ENCODE measurements at places on chromosomes 6 and 20.
A peak's percentile ranks its signal among the peaks of the same experiment; 100 is the strongest.

GRCh38 chr20:44198872-44199271 lies 11.7 kb downstream of the OSER1 start:
- peak; percentile 20 for DNase-seq

DNA sequence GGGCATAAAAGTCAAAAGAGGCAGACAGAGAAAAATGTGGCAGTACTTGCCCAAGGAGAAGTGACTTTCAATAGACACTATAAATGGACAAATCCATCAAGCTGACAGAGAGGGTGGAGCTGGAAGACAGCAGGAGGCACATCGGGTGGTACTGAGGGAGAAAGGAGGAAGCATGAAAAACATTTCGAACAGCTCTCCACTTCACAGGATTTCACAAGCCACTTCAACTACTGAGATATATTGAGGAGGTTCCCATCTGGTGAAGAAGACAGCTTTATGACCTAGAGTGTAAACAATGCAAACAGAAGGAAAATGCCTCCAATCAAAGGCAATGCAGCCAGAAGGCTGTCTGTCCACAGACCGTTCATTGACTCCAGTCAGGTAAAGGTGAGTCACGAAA lies 259.4 kb upstream of the ECI2 start:
- no peak for DNase-seq

DNA sequence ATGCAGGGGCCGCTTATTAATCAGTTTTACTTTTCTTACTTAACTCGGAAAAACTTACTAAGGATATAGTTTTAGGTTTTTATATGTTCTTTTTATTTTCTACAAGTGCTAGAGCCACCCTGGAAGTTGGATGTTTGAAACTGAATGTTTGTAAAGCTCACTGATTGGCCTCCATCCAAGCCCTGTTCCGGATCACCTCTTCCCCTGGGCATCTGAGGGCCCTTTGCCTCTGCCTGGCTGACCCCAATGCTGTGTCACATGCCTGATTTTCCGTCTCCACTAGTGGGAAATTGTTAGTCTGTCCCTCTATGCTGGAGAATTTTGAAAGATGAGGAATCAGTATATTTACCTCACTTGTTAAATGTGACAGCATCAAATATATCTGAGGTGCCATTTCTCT lies 79.3 kb downstream of the SLC35F1 start:
- DNase-seq = no peak

DNA sequence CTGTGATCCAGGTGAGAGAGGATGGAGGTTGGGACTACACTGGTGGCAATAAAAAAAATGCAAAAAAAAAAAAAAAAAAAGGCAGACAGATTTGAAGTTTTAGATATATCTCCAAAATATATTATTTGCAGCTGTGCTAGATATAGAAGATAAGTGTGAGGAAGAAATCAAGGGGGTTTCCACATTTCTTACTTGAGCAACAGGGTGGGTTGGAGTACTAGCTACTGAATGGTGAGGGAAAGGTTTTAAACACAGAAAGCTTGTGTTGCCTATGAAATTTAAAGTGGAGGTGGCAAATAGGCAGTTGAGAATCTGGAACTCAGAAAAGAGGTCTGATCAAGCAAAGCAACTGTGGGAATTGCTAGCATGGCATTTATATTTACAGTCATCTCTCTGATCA lies 59.9 kb upstream of the GNRH2 start:
- no peak for DNase-seq

DNA sequence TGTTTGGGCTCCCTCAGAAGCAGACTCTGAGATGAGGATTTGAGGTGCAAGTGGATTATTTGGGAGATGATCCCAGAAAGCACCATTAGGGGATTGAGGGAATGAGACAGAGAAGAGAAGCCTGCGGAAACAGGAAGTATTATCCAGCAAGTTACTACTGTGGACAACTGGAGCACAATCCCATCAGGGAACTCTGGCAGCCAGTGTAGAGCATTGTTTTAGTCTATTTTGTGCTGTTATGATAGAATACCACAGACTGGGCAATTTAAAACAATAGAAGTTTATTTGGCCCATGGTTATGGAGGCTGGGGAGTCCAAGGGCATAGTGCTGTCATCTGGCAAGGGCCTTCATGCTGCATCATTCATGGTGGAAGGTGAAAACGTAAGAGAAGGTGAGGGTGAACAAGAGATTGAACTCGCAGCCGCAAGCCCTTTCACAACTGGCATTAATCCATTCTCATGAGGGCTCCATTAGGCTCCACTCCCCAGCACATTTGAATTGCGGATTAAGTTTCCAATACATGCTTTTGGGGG lies 43.5 kb upstream of the SLC9A8 start:
- DNase-seq = no peak

DNA sequence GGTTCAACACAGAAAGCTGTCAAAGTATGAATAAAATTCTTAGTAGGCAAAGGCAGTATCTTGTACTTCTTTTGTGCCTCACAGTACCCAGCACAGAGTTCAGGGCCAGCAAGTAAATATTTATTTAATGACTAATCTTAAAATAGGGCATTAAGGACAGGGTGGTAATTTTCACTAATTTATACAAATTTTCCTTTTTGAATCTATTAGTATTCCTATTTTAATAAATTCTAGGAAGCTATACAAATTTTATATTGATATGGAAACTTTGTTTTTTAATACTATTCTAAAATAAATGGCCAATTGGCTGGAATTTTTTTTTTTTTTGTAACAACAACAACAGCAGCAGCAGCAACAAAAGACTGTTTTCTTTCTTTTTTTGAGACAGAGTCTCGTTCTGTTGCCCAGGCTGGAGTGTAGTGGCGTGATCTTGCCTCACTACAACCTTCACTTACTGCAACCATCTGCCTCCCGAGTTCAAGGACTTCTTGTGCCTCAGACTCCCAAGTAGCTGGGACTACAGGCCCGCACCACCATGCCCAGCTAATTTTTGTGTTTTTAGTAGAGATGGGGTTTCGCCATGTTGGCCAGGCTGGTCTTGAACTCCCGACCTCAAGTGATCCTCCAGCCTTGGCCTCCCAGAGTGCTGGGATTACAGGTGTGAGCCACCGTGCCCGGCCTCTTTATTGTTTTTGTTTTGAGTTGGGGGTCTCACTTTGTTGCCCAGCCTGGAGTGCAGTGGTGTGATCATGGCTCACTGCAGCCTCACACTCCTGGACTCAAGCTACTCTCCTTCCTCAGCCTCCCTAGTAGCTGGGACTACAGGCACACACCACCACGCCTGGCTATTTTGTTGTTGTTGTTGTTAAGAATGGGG lies 85.2 kb downstream of the FKBP5 start:
- DNase-seq = no peak

- DNase-seq = no peak
These were observed 65.8 kb downstream of the SYTL3 start for GRCh38 chr6:158715330-158716311.

DNA sequence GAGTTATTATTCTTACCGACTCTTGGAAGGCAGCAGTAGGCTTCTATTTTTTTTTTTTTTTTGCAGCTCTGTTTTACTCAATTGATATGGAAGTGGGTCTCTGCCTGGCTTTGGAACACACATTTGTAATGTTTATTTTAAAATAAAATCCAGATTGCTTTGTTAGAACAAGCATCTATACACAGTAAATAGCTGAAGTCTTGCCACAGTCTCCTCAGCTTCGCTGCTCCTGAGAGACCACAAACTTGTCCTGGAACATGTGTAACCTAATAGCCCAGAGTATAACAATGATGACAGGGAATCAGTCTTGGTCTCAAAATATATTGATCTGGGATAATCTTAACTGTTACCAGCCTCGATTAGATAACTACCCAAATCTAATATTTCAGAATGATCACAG lies 299.8 kb upstream of the NOX3 start:
- DNase-seq = no peak

DNA sequence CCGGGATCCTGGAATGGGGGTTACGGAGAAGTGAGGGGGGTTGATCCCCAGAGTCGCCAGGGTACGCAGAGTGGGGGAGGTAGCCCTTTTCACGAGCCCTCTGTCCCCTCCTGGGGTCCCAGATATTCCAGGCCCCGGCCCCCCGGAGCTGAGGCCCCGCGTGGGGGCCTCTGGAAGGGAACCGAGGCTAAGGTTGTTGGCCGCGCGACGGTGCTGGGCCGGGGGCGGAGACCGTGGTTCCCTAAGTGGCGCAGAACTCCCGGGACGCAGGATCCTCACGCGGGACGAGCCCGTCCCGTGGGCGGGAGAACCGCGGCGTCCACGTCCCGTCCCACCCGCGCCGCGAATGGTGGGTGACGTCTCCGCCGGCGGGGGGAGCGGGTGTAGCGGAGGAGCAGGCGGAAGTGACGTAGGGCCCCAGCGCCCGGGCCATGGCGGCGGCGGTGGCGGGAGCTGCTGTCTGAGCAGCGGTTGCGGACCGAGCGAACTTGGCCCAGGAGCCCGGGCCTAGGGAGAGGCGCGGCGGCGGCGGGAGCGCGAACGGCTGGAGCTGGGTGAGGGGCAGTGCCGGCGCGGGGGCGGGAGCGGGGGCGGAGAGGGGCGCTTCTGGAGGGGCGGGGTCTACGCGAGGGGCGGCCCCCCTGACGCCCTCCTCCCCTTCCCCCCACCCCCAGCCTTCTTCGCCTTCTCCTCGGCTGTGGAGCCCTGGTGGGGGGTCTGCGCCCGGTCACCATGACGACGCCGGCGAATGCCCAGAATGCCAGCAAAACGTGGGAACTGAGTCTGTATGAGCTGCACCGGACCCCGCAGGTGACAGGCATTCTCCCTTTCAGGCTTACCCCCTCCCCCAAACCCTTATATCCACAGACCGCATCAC lies at the start of gene RING1:
Gene RING1, plus strand, starts transcription at position 410 of the 877 bp plus-strand sequence. Its CDS starts 323 bp downstream, at position 733.
- DNase-seq = peak; percentile 82

- no peak for DNase-seq
These were observed 36.7 kb downstream of the MARCKS start for GRCh38 chr6:113893866-113894265.

DNA sequence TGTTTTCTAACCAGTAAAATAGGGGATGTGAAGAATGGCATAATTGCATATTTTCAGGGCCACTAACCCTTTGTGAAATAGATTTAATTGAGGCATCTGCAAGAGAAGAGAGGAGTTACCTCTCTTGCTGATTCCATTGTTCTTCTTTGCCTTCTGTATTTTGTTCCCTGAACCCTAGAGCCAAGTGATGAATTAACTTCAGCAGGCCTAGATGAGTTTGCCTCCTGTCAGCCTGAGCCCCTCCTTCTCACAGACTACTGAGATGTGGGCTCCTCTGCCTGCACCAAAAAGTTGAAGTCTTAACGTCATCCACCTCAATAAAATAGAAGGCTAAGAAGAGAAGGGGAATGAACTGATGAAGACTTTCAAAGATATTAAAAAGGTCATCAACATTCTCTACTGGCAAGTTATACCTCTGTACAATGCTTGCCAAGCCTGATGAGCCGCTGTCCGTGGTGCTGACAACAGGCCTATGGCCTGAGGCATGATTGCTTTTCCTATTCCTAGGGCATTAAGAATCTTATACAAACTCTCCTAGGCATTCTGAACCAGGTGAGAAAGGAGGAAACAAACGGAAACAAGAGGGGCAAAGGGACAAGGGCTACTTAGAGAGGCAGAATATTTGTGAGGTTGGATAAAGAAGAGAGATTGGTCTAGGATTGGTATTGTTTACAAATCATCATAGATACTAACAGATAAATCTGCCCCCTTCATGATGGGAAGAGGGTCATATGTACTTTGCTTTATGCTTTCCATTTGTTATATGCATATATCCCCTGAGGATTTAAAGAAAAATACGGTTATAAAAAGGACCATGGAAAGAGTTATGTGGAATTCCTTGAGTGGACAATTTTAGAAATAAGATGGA lies 46.8 kb downstream of the CD24 start:
- DNase-seq = peak; percentile 39

DNA sequence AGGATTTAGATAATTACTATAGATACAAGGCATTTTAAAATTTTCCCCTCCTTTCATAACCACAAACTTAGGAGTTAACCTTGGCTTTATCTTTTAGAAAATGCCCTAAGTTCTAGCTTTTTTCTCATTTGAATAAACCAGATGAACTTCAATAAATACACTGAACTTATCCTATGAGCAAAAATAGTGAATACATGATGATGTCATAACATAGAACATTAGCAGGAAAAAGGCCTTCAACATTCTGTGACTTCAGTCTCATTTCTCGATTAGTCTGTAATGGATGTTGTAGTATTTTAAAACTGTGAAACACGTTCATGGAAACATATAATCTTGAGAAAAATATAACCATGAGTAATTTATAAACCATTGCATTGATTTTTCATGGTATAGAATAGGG lies 550.7 kb downstream of the PKHD1 start:
- no peak for DNase-seq

Measured in activated CD4-positive, alpha-beta T cell treated with anti-CD3 and anti-CD28 coated beads, Interleukin-2, amount 50 U/mL, for 48 hours (primary cell).